ENCODE measurements at places on chromosomes 13 and 19.

GRCh38 chr13:21759463-21759862, 88.6 kb downstream of the FGF9 start:
- no peak for DNase-seq

GRCh38 chr19:17968362-17968761, 1.5 kb downstream of the KCNN1 start:
- DNase-seq, result no peak

DNA sequence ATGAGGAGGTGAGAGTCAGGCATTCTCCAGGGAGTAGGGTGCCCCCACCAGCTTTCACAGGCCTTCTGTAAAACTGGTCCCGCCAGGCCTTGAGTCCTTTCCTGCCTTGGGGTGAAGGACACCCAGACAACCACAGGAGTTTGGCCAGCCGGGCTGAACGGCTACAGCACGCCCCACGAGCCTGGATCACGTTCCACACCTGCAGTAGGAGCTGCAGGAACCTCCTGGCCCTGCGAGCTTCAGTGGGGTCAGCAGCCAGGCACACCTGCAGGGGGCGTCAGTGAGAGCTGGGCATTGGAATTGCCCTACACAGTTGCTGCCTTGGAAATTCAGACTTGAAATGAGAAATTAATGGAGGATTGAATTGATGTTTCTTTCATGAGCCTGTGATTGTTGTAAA, 45.7 kb downstream of the COL4A2 start:
- DNase-seq, result peak; percentile 36

GRCh38 chr13:37226971-37227370, 121.5 kb upstream of the CSNK1A1L start:
- DNase-seq, result no peak

DNA sequence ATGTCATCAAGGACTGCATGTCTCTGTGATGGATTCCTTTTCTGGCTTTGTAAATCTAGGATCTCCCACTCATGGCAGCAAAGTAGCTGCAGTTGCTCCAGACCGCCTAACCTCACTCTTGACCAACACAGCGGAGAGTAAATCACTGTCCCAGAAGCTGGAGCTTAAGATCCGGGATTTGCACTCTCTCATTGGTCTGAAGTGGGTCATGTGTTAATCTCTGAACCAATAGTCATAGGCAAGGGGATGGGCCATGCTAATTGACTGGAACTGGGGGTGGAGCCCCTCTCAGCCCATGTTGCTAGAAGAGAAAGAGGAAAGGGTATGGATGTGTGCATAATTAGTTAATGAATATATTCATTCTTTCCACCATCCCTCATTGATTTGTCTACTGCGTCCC, 34.0 kb downstream of the VAV1 start:
- no peak for DNase-seq

- DNase-seq, result no peak
These were observed 30.5 kb downstream of the MLLT1 start for GRCh38 chr19:6249296-6249695.

DNA sequence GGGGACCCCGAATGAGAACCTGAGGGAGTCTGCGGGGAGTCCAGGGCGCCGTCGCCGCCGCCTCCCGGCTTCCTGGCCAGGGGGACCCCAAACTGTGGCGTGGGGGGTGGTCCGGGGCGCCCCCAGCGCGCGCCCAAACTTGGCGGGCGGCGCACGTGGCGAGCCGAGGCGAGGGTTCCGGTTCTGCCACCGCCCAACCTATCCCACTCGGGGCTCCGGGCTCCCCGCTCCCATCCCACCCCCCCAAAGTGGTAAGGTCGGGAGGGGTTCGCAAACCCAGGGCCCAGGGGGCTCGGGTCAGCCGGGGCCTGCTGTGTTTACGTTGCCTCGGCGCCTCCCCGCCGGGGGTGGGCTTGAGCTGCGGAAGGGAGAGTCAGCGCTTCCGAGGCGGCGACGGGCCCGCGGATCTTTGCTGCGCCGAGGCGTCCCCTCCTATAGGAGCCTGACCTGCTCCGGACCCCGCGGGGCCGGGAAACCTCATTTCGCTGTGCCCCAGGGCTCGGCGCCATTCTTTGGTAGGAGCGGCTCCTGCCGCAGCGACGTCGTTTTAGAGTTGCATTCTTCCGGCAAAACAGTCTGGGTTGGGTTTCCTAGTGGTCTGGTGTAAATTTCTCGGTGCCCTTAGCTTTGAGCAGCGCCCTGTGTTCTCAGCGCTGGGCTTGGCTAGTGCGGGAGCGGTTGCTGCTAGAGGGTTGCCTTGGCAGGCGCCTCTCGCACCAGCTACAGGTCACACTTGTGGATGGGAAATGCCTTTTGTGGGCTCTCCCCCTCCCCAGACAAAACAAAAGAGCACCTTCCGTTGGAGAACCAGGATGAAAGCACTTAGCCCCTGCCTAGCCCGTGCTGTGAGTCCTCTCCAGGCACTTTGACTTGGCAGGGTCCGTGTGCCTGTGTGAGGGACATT, 1.2 kb downstream of the DAZAP1 start:
- no peak for DNase-seq

All from WERI-Rb-1 (cell line).